Stimulated activated CD8-positive, alpha-beta memory T cell treated with anti-CD3 and anti-CD28 coated beads, Interleukin-15, amount 100 ng/mL, for 4 hours (primary cell): ENCODE measurements at places on chromosomes 3 and 15.

- DNase-seq, result no peak
Measured at GRCh38 chr3:194518652-194519051, 31.9 kb upstream of the ATP13A3 start.

DNA sequence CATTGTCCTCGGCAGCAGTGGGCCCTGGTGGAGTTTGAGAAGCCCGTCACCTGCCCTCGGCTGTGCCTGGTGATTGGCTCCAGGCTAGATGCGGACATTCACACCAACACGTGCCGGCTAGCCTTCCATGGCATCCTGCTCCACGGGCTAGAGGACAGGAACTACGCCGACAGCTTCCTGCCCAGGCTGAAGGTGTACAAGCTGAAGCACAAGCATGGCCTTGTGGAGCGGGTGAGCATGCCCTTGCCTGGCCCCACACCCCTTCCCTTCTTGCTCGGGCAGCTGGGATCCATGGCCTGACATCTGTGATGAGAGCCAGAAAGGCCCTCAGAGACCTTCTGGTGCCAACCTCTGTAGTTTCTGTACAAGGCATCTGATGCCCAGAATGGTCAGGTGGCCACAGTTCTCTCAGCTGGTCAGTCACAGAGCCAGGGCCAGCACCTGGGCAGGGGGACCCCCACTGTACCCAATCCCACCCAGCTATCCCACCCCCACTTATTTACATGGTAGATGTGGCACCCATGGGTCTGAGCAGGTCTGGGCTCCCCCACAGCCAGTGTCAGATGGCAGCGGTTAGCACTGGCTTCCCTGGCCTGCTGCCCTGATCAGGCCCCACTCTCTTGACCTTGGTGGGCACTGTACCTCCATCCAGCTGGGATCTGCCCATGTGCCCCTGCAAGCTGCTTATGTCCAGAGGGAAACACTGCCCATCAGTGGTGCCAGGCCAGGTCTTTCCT is 124.9 kb downstream of the DNAJB8 start:
- no peak for DNase-seq

GRCh38 chr15:82966671-82967071 is 14.2 kb upstream of the HOMER2 start:
- DNase-seq, result no peak

GRCh38 chr3:112379020-112379690 is 46.2 kb downstream of the CD200 start:
- no peak for DNase-seq

- DNase-seq, result no peak
Measured at GRCh38 chr3:29436612-29437323, 155.9 kb downstream of the RBMS3 start.

DNA sequence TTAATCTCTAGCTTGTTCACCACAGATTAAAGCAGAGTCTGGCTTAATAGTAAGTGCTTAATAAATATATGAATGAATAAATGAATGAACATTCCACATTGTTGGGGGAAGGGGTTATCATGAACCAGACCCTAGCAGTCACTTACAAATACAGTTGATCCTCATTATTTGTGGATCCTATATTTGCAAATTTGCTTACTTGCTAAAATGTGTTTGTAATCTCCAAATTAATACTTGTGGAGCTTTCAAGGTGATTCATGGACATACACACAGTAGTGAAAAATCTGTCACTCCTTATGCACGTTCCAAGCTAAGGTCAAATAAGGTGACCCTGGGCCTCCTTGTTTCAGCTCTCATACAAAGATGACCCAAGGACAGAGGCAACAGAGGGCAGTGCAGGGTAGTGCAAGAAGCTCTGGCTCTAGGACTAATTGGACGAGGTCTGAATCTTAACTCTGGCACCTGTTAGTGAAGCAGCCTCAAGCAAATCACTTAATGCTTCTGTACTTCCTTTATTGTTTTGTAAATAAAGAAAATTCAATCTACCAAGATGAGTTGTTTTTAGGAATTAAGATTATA is 112.8 kb upstream of the C2CD4B start:
- DNase-seq, result no peak

DNA sequence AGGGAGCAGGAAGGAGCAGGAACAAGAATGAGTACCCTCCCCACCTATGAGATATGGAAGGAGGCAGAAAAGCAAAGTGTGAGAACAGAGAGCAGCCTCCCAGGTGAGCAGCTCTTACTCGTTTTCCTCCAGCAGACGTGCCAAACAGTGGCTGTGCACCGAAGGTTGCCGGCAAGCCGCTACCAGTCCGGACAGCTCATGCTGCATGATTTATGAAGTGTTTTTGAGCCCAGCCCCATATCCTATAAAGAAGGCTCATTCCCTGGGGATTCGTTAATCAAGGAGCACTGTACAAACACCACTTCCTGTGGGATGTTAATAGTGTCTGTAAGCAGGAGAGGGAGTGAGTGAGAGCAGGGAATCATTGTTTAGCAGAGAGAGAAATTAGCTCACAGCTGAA is 118.3 kb upstream of the FOXB1 start:
- DNase-seq, result no peak

GRCh38 chr3:45098310-45098709 is 47.9 kb downstream of the CDCP1 start:
- DNase-seq, result no peak

- DNase-seq, result no peak
Measured at GRCh38 chr3:42308651-42309050, 42.7 kb upstream of the CCK start.

DNA sequence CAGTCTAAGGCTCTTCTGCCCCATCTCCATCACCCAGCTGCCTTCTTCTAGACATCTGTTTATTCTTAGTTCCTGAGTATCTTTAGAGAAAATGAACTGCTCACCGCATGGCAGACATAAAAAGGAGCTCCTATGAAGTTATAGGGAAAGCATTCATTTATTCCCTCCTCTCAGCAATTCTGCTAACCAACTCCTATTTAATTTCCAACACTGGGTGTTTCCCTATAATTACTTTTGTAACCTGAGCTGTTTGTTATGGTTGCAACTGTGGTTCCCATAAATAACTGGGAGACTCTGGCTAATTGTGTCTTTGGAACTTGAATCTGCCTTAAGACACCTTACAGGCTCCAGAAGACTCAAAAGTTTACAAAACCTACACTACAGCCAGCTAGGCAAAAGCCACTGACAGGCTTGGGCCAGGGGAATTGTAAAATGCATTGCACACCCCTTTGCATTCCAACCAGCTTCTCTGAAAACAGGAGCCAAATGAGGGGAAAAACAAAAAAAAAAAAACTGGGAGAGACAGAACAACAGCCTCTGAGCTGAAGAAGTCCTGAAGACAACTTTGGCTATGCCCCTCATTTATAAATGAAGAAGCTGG is 231.5 kb upstream of the FEZF2 start:
- no peak for DNase-seq

DNA sequence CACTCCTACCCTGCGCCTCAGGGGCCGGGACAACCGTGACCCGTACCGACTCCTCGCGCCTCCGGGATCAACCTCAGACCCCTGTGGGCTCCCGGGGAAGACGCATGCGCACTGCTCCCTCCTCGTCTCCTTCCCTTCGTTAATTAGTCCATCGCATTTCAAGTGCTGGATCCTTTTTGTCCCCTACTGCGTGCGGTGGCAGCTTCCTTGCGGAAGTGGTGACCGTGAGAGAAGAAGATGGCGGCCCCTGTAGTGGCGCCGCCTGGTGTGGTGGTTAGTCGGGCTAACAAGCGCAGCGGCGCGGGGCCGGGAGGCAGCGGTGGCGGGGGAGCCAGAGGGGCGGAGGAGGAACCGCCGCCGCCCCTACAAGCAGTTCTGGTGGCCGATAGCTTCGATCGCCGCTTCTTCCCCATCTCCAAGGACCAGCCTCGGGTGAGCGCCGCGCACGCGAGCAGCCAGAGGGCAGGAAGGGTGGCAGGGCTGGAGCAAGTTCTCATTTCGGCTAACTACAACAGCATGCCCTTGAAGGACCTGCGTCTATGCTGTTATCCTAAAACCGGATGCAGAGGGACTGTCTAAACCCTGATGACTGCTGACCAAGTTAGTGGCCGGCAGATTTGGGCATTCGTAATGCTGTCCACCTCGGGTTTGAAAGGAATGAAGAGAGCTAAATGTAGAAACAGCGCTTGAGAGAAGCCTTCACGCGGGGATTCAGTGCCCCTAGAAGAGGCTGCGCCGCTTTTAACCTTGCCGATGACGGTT is at the start of gene EIF2B5:
Gene EIF2B5, plus strand, starts transcription at position 210 of the 762 bp plus-strand sequence. Its CDS starts 28 bp downstream, at position 238.
- peak; percentile 73 for DNase-seq

DNA sequence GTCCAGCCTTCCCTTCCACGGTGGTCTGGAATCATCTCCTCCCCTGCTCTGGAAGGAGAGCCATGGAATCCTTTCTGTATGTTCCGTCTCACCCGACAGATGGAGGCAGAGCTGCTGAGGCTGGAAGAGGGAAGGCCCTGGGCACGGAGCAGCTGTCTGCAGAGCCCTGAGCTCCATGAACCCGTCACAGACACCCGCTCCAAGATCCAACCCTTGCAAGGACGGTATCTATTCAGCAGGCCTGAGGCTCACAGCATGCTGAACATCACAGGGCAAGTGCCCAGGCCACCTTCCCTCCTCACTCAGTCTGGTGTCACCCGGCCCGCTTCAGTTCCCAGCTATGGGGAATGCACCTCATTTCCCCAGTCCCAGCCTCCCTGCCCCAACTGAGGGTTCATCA is 103.9 kb downstream of the LRIG1 start:
- DNase-seq, result no peak
